ENCODE measurements at places on chromosomes 11 and 22.

- peak; percentile 93 for DNase-seq
These were observed 93.8 kb upstream of the BLID start for GRCh38 chr11:122209619-122210366.

- DNase-seq, result no peak
These were observed 195.9 kb downstream of the BCR start for GRCh38 chr22:23376256-23376655.

- DNase-seq, result peak; percentile 42
These were observed 4.7 kb downstream of the API5 start for GRCh38 chr11:43316451-43316850.

DNA sequence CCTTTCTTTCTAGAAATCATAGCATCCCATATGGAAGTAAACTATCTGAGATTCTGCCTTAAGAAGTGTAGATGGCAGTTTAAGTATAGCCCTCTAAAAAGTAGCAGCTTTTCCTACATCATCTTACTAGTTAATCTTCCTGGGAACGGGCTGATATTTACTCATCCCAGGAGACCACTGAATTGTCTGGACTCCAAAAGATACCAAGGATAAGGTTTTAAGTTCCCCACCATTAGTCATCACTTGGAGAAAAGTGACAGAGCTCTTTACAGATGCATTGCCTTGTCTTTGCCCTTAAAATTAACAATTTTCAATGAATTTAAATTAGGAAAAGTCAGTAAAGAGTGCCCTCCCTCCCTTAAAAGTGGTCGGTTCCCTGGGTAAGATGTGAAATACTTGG lies 129.5 kb downstream of the MAML2 start:
- no peak for DNase-seq

GRCh38 chr11:46347637-46348311 lies 511 bp downstream of the DGKZ start:
- DNase-seq, result no peak

- no peak for DNase-seq
These were observed 68.9 kb upstream of the HEPHL1 start for GRCh38 chr11:93952082-93952780.

GRCh38 chr11:94128291-94128745 lies 323 bp upstream of the PANX1 start:
- DNase-seq, result no peak

DNA sequence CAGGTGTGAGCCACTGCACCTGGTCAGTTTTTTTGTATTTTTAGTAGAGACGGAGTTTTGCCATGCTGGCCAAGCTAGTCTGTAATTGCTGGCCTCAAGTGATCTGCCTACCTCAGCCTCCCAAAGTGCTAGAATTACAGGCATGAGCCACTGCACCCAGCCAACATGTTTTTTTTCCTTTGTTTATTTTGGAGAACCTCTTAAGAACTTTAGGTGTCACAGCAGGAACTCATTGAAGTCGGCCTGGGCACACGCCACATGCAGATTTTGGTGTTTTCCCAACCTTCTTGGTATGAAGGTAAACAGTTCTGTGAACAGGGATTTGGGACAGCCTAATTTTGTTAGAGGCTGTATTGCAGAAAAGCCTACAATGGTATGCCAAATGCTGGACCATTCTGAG lies 9.4 kb downstream of the DIXDC1 start:
- no peak for DNase-seq

GRCh38 chr11:111082664-111083063 lies 162.9 kb upstream of the POU2AF2 start:
- no peak for DNase-seq

GRCh38 chr11:93783765-93784144 lies 327 bp upstream of the MED17 start:
- no peak for DNase-seq

- DNase-seq, result no peak
These were observed 135.1 kb downstream of the MN1 start for GRCh38 chr22:27666272-27666997.

DNA sequence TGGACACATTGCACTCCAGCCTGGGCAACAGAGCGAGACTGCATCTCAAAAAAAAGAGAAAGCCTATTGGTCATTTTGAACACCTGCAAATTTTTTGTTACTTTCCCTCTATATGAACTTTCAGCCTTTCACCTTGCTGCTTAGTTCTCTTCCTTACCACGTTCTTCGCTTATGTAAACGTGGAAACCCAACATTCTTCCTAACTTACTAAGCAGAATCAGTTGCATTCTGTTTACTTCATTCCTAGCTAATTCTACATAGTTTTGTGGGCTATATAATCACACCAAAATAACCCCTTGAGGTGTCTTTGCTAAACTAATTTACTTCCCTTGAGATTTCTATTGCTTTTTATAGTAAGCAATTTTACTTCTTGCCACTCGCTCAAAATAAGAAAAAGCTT lies 23.2 kb downstream of the MS4A4A start:
- no peak for DNase-seq

- no peak for DNase-seq
These were observed 65.2 kb downstream of the FBXO7 start for GRCh38 chr22:32539631-32540421.

GRCh38 chr11:65315204-65315865 lies 669 bp downstream of the CDC42EP2 start:
- DNase-seq, result peak; percentile 64

GRCh38 chr11:104380358-104380757 lies 216.4 kb upstream of the PDGFD start:
- DNase-seq, result peak; percentile 1

- no peak for DNase-seq
These were observed 58.6 kb upstream of the CCT8L2 start for GRCh38 chr22:16651217-16651616.

- DNase-seq, result no peak
These were observed 4.2 kb downstream of the LHFPL7 start for GRCh38 chr22:24942301-24942700.

DNA sequence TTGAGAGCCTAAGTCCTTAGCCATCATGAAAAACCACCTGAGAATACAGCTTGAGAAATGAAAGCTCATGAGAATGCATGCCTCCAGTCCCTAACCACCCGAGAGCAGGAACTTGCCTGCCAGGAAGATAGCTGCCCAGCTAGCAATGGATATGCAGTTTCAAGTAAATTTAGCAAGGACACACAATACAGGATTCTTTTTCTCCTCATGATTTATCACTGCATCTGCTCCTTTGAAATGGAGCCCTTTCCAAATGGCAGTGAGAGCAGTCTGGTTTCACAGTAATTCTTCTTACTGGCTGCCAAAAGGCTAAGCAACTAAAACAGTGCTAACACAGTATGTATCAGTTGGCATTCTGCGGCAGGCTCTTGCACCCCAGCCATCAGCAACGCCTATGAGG lies 109.9 kb downstream of the MICAL3 start:
- no peak for DNase-seq

DNA sequence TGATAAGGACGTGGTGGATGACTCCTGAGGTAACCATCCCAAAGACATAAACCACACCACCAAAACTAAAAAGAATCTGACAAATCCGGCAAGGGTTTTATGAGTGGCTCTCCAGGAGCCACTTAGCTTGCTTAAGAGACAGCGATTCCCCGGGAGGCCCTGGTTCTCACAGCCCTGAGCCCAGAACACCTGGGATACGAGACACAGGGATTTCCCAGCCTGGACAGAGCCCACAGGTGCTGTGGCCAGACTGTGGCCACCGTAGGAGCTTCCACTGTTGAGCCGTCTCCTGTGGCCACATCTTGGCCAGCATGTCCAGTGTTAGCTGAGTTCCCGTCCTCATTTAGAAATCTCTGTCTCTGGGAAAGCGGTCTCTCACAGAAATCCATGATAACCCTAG lies 71.2 kb upstream of the ASPHD2 start:
- DNase-seq, result no peak

DNA sequence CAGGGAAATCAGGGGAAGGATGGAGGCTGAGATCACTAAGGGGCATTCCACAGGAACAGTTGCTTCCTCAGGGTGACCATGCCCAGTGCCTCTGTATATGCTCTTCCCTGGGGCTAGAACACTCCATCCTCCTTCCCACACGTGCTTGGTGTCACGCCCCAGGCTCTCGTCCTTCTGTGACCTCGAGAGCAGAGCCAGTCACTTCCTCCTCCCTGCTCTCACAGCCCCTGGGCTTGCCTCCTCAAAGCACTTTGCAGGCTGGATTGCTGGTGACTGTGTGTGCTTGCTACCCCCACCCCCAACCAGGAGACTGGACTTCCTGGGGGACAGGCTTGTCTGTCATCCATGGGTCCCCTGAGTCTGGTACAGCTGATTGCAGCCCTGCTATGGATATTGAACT lies 56.5 kb upstream of the AMPD3 start:
- no peak for DNase-seq

GRCh38 chr11:10902301-10903063 lies 44.6 kb upstream of the ZBED5 start:
- DNase-seq, result no peak

DNA sequence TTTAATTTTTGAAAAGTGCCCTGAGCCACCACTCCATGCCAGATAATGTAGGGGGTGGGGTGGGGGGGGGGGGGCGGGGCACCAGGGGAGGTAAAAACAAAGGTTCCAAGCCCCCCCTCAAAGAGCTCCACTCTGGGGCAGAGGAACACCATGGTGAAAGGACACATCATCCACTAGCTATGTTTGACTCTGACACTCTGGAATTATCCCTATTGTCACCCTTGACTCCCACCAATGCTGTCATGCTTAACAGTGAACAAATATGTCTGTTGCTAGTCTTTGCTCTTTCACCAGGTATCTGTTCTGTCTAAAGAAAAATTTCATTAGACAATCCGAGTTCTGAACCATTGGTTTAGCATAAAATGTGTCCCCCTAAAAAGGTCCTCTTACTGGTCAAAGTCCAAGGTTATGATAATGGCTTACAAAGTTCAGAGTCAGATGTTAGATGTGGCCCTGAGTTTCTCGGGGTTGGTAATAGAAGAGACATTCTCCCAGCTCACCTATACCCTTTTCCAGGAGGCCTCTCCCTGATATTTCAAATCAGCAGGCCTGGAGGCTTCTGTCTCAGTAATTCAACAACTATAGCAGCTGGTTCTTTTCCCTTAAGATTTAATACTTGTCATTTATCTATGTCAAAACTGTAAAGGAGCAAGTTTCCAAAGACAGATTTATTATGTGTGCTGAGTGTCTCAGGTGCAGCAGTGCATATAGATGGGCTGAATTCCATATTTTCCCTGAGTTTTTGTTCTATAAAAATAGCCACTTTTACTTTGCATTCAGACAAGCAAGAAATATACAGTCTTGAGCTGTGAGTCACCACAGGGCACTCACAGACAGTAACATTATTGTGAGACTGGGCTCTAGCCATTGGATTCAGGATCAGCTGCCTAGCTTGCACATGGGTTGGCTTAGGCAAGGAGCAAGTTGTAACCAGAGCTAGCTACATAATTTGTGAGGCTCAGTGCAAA lies 174.1 kb downstream of the CSNK2A3 start:
- DNase-seq, result peak; percentile 66

GRCh38 chr11:77510851-77511250 lies 37.0 kb upstream of the PAK1 start:
- no peak for DNase-seq

All from NCI-H226 (cell line).